ENCODE measurements at places on chromosomes 7 and 10.

DNA sequence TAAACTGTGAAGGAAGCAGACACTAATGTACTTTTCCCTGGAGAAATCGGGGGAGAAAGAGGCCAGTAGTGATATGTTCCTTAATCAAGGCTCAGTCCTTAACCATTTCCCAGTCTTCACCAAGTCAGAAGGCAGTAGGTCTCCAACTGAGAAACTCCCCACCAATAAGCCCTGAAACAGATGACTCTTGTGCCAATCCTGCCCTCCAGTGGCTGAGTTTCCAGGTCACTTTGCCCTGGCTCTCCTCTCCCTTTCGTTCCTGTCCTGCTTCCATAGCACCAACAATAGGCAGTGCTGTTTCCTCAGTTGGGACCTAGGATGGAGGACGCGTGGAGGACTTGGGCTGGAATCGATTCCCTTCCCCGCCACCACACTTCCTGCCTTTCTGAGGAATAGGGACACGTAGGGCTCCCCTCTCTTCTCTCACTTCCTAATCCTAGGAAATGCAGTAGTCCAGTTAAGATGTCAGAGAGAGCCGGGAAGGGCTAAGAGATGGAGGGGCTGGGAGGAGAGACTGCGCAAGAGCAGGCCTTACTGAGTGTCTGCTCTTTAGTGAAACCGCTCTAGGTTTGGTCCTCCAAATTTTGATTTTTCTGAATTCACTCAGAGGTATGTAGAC lies 23.4 kb downstream of the ATOH7 start:
- DNase-seq = peak; percentile 52

DNA sequence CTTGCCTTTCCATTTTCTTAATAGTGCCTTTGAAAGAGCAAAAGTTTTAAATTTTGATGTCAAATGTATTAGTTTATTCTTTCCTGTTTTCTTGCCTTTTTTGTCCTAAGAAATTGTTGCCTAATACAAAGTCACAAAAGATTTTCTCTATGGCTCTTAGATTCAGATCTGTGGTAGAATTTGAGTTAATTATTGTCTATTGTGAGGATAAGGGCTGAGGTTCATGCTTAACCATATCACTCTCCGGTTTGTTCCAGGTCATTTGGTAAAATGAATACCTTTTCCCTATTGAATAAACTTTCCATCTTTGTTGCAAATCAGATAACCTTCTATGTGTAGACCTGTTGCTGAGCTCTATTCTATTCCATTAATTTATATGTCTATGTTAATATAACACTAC lies 96.0 kb downstream of the NOD1 start:
- DNase-seq = no peak

- DNase-seq = no peak
Observed at GRCh38 chr7:2948749-2949148, 94.9 kb downstream of the CARD11 start.

GRCh38 chr10:15201589-15202300 lies 33.3 kb upstream of the NMT2 start:
- no peak for DNase-seq

DNA sequence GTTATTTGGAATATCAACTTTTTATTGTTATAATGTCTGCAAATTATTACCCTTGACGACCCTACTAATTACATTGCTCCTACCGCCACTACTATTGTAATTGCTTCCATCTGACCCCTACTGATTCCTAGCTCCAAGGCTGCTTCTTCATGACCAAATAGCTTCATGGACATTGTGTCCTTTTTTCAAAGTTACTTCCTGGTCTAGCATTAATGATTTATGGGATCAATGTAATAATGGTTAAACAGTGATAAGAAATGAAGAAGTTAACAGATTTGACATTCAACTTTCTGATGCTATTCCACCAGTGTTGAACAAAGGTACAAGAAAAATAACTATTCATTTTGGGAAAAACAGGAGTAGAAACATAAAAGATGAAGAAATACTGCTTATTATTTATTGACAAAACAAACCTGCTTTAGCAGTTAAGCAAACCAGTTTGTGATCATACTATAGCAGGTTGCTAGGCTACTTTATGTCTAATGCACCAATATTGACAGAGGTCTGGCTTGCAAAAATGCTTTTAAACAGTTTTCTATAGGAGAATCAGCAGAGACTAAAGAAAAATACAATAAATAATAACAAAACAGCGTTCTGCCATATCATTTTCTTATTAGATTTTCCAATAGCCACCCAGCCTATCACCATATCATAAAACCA lies 125.8 kb downstream of the PCLO start:
- no peak for DNase-seq

- DNase-seq = no peak
Observed at GRCh38 chr10:18201877-18202276, 61.7 kb downstream of the CACNB2 start.

- no peak for DNase-seq
Observed at GRCh38 chr10:46079831-46080585, 33.9 kb upstream of the MSMB start.

DNA sequence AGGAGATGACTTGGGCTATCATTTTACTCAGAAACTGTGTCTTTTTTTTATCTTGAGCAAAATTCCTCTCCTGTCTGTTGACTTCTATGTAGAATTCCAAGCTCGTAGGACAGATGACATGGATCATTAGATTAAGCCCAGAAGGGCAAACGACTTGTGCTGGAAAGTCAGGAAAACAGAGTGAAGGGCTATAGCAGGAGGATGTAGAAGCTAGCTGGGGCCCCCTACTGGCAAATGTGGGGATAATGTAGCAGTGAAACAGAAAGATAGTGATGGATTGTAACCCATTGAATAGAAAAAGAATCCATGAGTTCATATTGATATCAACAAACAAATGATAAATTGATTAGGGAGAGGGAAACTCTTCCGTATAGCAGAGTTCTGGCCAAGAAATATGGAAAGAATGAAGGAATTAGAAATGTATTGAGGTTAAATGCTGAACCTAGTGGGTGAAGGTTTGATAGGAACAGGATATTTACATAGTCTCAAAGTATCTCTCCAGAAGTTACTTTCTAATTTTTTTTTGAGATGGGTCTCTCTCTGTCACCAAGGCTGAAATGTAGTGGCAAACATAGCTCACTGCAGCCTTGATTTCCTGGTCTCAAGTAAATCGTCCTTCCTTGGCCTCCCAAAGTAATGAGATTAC lies 103.6 kb downstream of the LYZL1 start:
- no peak for DNase-seq

GRCh38 chr7:36794689-36795088 lies 70.4 kb upstream of the AOAH start:
- DNase-seq = peak; percentile 4

GRCh38 chr10:36148207-36148606 lies 506.1 kb upstream of the FZD8 start:
- no peak for DNase-seq

DNA sequence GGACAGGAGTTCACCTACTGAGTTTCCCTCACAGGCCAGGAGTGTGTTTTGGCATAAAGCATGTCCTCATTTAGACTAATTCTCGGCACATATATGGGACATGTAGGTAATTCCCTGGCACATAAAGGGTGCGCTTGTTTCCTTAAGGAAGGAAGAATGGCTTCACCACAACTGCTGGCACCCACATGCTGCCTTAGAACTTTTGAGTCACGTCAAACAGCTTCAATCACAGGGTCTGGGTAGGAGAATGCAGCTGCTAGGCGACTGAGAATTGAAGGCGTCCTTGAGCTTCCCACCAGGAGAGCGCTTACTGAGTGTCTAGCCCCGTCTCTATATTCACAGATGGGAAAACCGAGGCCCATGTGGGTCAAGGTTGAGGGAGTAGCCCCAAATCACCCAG lies 146.1 kb downstream of the CHN2 start:
- no peak for DNase-seq

DNA sequence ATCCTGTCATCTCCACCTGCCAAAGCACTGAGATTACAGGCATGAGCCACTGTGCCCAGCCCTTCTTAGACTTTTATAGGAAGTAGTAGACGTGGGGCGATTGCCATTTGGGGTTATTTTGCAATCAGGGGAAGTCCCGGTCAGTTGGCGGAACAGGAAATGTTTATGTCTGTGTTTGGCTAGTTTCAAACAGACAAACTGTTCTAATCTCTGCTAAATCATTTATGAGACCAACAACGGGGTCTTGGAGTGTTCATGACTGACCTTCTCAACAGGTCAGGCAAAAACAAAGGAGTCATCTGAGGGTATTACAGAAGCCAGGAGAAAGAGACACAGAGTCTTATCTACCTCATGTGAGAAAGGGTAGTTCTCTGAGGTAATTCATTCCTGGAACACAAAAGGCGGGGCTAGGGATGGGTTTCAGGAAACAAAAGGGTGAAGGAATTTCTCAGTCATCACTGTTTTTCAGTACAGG lies 6.6 kb upstream of the TPK1 start:
- no peak for DNase-seq

GRCh38 chr10:123451618-123452245 lies 214.4 kb upstream of the GPR26 start:
- DNase-seq = no peak

GRCh38 chr10:80662429-80663261 lies 124.9 kb downstream of the SH2D4B start:
- peak; percentile 81 for DNase-seq

- no peak for DNase-seq
Observed at GRCh38 chr7:73560109-73560835, 2.8 kb upstream of the BCL7B start.

GRCh38 chr10:72587568-72587967 lies 38.3 kb downstream of the MICU1 start:
- no peak for DNase-seq

GRCh38 chr10:120588311-120588710 lies 131.3 kb downstream of the PLPP4 start:
- DNase-seq = no peak

DNA sequence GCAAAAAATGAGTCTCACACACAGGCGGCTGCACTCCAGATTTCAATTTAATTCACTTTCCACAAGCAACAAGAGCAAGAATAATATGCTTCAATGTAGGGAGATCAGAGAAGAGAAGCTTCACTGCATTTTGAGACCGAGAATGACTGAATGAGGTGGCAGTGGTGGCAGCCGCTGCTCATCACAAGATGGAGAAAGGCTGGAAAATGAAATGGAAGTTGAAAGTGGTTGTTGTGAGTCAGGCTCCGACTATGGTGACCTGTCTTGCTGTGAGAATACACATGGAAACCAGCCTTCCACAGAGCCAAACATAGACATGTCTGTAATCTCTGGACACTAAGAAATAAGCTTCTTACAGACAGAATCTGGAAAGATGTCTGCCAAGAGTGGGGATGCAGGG lies 499.6 kb upstream of the LRRN3 start:
- no peak for DNase-seq

GRCh38 chr10:10418387-10418786 lies 599.3 kb upstream of the CELF2 start:
- no peak for DNase-seq
